ENCODE measurements at places on chromosomes 12 and 14. TPM values are rescaled to one million over a fixed set of nuclear protein-coding genes. Genes with fewer than 3 reads are reported as not detected.

MSRB3 gene
- total RNA-seq: 79.4 TPM

CHFR gene
- total RNA-seq: 7.9 TPM

SERPINA5 gene
- 4.3 TPM for total RNA-seq

PZP gene
- not detected for total RNA-seq

ARMH4 gene
- 3.8 TPM for total RNA-seq

PYGL gene
- 13.8 TPM for total RNA-seq

SERPINA10 gene
- not detected for total RNA-seq

GLS2 gene
- not detected for total RNA-seq

MRPS35 gene
- total RNA-seq: 2.7 TPM

MYH6 gene
- not detected for total RNA-seq

RNASE7 gene
- not detected for total RNA-seq

CD163 gene
- total RNA-seq: 120 TPM

DNA sequence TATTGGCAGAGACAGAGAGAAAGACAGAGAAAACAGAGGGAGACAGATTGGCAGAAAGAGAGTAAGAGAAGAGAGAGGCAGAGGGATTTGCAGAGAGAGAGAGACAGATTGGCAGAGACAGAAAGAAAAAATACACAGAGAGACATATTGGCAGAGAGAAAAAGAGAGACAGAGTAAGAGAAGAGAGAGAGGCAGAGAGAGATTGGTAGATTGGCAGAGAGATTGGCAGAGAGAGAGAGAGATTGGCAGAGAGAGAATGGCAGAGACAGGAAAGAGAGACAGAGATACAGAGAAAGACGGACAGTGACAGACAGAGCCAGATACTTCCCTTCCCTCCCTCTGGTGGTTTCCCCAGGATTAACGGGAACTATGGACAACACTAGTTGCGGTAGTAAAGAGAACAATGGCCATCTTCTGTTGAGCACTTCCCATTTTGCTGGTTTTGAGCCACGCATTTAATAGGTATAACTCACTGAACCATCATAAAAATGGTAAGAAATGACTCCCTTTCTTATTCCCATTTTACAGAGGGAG is 2.6 kb upstream of the NOS1 start:
- no peaks in the 10 kb centered on the region for H3K27me3 ChIP-seq
- H3K4me1 ChIP-seq: no peaks in the 10 kb centered on the region
- H3K4me3 ChIP-seq: no peak overlapping the region
- no peak overlapping the region for H3K27ac ChIP-seq
- no peak for DNase-seq

DNA sequence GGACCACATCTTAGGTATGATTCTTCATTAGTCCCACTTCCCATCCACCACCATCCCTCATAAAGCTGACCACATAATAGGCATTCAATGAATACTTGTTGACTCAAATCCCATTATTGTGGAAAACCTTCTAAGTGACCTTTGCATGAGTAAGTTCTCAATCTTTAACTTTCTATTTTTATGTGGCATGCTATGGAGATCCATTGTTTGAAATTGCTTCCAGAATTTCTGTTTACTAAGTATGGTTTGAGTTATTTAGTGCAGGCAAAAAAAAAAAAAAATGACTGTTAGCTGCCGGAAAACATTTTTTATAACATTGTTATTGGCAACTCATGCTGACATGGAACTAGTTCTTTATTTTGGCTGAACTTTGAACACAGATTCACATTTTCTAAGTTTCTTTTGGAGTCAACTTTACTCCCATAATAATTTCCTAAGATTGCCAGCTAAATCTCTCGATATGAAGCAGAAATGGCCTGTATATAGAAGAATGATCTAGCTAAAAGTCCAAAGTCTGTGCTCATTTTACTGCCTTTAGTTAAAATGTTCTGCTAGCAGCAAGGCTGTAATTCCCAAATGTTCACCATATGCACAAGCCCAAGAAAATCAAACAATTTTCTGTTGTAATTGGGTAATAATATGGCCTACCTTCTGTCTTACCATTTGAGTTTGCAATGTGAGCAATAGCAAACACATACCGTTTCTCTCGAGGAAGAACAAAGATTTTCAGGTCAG is 77.9 kb downstream of the PTGER2 start:
- no peak for DNase-seq
- H3K4me1 ChIP-seq: no peaks in the 10 kb centered on the region
- H3K36me3 ChIP-seq: no peaks in the 10 kb centered on the region
- H3K27ac ChIP-seq: no peak overlapping the region
- no peak overlapping the region for H3K4me3 ChIP-seq
- no peaks in the 10 kb centered on the region for H3K27me3 ChIP-seq

- no peaks in the 10 kb centered on the region for H3K27me3 ChIP-seq
- H3K4me1 ChIP-seq: no peaks in the 10 kb centered on the region
- H3K27ac ChIP-seq: peak overlapping the region; percentile 2
Observed at GRCh38 chr12:70722584-70723343, 85.5 kb upstream of the PTPRB start.

DNA sequence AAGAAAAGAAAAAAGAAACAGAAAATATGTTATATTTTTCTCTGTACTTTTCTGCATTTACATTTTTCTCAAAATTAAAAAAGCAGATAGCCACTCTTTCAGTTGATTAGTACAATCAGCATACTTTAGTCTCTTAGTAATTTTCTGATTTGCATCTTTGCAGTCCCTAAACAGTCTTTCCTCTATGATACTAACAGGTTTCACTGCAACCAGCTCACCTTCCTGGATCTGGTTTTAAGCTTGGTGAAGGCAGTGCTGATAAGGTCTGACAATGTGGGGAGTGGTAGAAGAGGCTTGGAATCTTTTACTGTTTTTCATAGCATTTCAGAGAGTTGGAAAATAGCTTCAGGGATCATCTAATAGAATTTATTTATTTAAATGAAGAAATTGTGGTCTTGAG is 457.6 kb downstream of the ZFP36L1 start:
- no peak overlapping the region for H3K4me3 ChIP-seq
- no peak overlapping the region for H3K27ac ChIP-seq
- DNase-seq: no peak
- no peaks in the 10 kb centered on the region for H3K36me3 ChIP-seq
- H3K27me3 ChIP-seq: no peaks in the 10 kb centered on the region
- H3K4me1 ChIP-seq: no peaks in the 10 kb centered on the region

GRCh38 chr12:56931474-56931978 is 2.7 kb downstream of the SDR9C7 start:
- no peaks in the 10 kb centered on the region for H3K27me3 ChIP-seq
- H3K4me3 ChIP-seq: no peak overlapping the region
- H3K36me3 ChIP-seq: no peaks in the 10 kb centered on the region
- no peak for DNase-seq

- H3K4me1 ChIP-seq: peaks cover 12% of the 10 kb centered on the region
- peak overlapping the region; percentile 99 for H3K4me3 ChIP-seq
- H3K36me3 ChIP-seq: no peaks in the 10 kb centered on the region
- H3K27me3 ChIP-seq: no peaks in the 10 kb centered on the region
- DNase-seq: no peak
Observed at GRCh38 chr12:2057041-2057794, 4.4 kb downstream of the CACNA1C start.

- DNase-seq: no peak
- H3K27me3 ChIP-seq: no peaks in the 10 kb centered on the region
- H3K4me1 ChIP-seq: peaks cover 20% of the 10 kb centered on the region
- H3K27ac ChIP-seq: peak overlapping the region; percentile 64
Observed at GRCh38 chr12:46221255-46222128, 47.4 kb downstream of the SLC38A1 start.

GRCh38 chr12:43044241-43044640 is 454.7 kb upstream of the PRICKLE1 start:
- H3K36me3 ChIP-seq: no peaks in the 10 kb centered on the region
- H3K27ac ChIP-seq: no peak overlapping the region

GRCh38 chr14:102046337-102047278 is 40.2 kb downstream of the HSP90AA1 start:
- H3K27me3 ChIP-seq: no peaks in the 10 kb centered on the region
- H3K4me1 ChIP-seq: no peaks in the 10 kb centered on the region
- H3K4me3 ChIP-seq: no peak overlapping the region
- peak overlapping the region; percentile 47 for H3K27ac ChIP-seq
- peak; percentile 41 for DNase-seq

- H3K36me3 ChIP-seq: no peaks in the 10 kb centered on the region
- no peaks in the 10 kb centered on the region for H3K27me3 ChIP-seq
- no peak for DNase-seq
- H3K4me1 ChIP-seq: peaks cover 36% of the 10 kb centered on the region
- H3K4me3 ChIP-seq: no peak overlapping the region
Observed at GRCh38 chr12:26149968-26150500, 25.2 kb upstream of the BHLHE41 start.

- peaks cover 5% of the 10 kb centered on the region for H3K4me1 ChIP-seq
- peaks cover 6% of the 10 kb centered on the region for H3K36me3 ChIP-seq
- peak overlapping the region; percentile 91 for H3K4me3 ChIP-seq
Observed at GRCh38 chr14:54564071-54564867, 2.7 kb upstream of the SAMD4A start.

- H3K27me3 ChIP-seq: no peaks in the 10 kb centered on the region
- peaks cover 21% of the 10 kb centered on the region for H3K36me3 ChIP-seq
- DNase-seq: no peak
Observed at GRCh38 chr12:123035841-123036240, 55.4 kb downstream of the ARL6IP4 start.

DNA sequence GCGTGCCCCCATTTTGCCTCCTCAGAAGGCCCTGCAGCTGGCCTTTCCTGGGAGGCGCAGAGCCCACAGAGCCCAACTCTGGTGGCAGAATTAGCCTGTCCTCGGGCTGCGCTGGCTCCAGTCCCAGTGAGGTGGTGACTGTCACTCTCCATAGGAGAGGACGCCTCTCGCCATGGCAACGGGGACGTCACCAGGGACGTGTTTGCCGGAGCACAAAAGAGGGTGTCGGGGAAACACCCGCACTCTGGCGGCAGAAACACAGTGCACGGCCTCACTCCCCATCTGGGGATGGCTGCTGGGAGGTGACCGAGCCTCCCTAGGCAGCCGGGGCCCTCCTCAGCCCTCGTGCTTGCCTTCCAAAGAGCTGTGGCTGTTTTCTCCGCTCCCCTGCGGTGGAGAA is 50.2 kb upstream of the NCOR2 start:
- H3K4me1 ChIP-seq: peaks cover 16% of the 10 kb centered on the region
- H3K4me3 ChIP-seq: no peak overlapping the region
- no peaks in the 10 kb centered on the region for H3K36me3 ChIP-seq
- no peak for DNase-seq

DNA sequence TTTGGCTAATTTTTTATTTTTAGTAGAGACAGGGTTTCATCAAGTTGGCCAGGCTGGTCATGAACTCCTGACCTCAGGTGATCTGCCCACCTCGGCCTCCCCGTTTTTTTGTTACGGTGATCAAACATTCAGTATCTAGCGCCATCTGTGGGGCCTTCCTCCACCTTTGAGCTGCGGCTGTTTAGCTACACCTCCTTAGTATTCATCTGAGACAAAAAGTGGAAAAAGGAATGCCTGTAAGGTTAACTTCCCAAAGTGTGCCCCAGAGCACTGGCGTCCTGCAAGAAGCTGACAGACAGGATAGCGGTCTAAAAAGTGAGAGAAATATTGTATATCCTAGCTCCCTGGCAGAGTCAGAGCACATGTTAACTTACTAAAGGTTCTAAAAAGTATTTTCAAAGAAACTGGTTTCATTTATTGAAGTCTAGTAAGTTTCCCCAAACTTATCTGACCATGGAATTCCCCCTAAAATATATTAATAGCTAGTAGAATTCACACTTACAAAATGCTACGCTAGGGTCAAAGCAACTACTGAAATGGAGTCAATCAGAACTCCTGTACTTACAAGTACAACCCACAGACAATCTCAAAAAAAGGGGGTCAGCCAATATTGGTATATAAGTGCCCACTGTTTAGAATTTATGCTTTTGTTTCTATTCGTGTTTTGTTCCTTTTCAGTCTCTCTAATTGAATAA is 59.1 kb downstream of the DUSP16 start:
- no peak for DNase-seq
- no peaks in the 10 kb centered on the region for H3K27me3 ChIP-seq
- no peak overlapping the region for H3K4me3 ChIP-seq
- H3K27ac ChIP-seq: no peak overlapping the region
- no peaks in the 10 kb centered on the region for H3K4me1 ChIP-seq

GRCh38 chr14:90272523-90272922 is 16.2 kb downstream of the PSMC1 start:
- peaks cover 55% of the 10 kb centered on the region for H3K36me3 ChIP-seq
- H3K4me3 ChIP-seq: no peak overlapping the region
- no peak for DNase-seq
- no peaks in the 10 kb centered on the region for H3K27me3 ChIP-seq

DNA sequence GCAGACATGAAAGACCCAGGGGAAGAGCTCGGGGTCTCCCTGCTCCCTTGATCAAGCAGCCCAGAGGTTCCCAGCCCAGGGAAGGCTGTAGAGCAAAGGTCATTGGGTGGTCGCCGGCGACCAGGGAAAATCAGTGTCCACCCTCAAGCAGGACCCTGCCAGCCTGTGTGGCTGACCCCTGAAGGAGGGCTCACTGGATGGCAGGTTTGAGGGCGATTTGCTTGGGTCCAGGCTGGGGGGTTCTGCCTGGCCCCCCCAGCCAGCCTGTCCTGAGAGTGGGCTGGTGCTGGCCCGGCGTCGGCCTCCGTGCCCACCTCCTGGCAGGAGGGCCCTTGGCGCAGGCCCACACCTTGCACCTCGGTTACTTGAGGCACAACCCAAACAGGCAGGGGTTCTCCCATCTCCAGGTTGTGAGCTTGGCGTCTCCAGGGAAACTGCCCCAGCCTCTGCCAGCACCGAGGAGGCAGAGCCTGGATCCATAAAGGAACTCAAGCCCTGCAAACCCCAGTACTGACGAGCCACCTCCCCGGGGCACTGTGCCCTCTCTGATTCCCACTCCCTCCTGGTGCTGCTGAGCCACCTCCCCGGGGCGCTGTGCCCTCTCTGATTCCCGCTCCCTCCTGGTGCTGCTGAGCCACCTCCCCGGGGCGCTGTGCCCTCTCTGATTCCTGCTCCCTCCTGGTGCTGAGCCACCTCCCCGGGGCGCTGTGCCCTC is 329.0 kb upstream of the SFSWAP start:
- no peak overlapping the region for H3K4me3 ChIP-seq
- no peak overlapping the region for H3K27ac ChIP-seq
- peak; percentile 28 for DNase-seq
- H3K4me1 ChIP-seq: no peaks in the 10 kb centered on the region
- H3K36me3 ChIP-seq: no peaks in the 10 kb centered on the region

GRCh38 chr14:60805841-60806430 is 71.4 kb downstream of the MNAT1 start:
- H3K27ac ChIP-seq: no peak overlapping the region
- DNase-seq: no peak
- H3K4me1 ChIP-seq: no peaks in the 10 kb centered on the region
- no peaks in the 10 kb centered on the region for H3K27me3 ChIP-seq

DNA sequence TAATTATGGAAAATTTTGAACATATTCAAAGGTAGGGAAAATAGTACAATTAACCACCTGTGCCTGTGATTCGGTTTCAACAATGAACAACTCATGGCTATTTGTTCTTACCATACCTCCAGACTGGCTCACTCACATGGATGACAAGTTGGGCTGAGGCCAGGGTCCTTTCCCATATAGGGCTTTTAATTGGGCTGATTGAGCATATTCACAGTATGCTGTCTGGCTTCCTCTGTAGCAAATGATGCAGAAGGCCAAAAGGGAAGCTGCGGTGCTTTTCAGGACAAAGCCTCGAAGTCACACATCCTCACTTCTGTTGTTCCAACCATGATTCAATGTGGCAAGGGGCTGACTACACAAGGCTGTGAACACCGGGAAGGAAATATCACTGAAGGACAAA is 297.5 kb upstream of the SLC16A7 start:
- DNase-seq: no peak
- H3K27ac ChIP-seq: no peak overlapping the region
- H3K4me1 ChIP-seq: no peaks in the 10 kb centered on the region
- no peaks in the 10 kb centered on the region for H3K36me3 ChIP-seq
